HCT116 (cell line): ENCODE measurements at places on chromosomes 1 and 21.

DNA sequence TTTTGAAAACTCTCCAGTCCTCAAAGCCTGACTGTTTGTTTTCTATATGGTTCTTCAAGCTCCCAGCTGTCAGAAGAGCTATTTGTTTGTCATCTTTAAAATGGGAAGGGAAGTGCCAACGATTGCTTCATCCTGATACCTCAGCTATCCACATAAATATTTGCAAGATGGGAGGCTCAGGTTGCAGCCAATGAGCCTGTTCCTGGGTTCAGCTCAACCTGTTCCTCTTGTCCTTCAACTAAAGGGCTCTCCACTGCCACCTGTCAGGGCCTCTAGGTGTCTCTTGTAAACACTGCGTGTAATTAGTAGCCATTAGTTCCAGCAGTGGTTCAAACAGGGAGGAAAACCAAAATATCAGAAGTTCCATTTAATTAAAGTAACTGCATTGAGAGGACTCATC, 445.1 kb downstream of the AJAP1 start:
- no peak for DNase-seq

DNA sequence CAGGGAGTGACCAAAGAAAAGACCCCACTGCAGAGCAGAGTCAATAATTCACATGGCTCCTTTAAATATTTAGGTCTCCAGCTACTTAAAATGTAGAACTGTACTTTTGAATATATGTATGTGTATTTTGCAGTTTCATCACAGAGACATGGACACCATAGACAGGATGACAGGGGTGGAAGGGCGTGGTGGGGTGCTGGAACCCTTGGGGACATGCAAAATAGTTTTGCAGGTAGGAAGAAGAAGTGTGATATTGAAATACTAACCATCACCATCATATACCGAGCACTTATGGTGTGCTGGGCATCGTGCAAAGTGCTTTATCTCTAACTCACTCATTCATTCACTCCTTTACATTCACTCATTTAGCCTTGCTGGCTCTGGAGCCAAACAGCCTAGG, 72.5 kb upstream of the IGSF21 start:
- DNase-seq, result no peak

- no peak for DNase-seq
Observed at GRCh38 chr1:53107570-53108322, 34.7 kb downstream of the SLC1A7 start.

GRCh38 chr1:159015440-159015909, 5.8 kb downstream of the IFI16 start:
- DNase-seq, result no peak

DNA sequence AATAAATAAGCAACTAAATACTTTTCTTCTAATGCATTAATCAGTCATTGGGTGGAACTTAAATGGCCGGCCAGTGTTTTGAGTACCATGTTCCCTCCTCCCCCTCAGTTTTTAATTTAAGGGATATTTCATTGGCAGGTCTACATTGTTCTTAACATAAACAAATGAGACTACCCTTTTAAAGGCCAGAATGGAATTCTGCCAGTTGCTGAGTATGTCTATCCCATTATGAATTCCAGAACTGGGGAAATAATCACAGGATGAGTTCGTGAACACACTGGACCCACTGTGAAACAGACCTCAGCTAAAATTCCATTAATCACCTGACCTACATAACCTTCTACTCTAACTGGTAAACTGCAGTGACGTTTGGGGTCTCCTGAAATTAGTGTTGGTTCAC, 305.5 kb upstream of the PKN2 start:
- no peak for DNase-seq

DNA sequence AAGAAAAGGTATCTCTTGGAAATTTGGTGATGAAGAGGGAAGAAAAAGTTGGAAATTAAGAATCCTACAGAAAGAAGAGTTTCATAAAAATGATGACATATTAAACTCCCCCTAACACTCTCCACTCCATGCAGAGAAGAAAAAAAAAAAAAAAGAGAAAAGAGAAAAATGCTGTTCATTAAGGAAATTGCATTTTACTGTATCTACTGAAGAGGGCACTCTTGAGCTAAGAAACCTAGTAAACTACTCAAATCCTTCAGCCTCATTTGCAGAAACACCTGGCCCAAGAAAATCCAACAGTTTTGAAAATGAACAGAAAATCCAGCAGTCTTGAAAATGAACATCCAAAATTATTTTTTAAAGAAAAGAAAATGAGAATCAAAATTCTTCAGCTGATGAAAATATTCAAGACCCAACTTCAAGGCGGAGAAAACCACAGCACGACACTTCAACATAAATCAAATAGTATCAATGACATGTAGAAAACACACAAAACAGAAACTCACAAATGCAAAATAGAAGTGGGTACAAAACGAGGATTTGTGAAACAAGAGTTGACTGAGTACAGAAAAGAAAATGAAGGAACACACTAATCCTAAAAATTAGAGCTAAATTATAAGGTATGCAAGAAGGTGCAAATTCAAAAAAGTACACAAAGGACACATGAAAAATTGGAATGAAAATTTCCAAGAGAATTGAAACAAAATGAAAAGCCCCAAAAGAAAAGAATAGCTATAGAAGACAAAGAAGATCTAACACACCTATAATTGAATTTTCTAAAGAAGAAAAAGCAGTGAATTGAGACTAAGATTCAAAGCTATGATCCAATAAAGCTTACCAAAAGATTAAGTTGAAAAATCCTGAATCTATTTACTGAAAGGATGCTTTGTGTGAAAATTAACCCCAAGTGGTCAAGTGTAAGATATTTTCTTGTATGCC, 73.2 kb upstream of the DNAJC6 start:
- peak; percentile 41 for DNase-seq

- no peak for DNase-seq
Observed at GRCh38 chr1:46687093-46687659, 15.5 kb downstream of the TEX38 start.

DNA sequence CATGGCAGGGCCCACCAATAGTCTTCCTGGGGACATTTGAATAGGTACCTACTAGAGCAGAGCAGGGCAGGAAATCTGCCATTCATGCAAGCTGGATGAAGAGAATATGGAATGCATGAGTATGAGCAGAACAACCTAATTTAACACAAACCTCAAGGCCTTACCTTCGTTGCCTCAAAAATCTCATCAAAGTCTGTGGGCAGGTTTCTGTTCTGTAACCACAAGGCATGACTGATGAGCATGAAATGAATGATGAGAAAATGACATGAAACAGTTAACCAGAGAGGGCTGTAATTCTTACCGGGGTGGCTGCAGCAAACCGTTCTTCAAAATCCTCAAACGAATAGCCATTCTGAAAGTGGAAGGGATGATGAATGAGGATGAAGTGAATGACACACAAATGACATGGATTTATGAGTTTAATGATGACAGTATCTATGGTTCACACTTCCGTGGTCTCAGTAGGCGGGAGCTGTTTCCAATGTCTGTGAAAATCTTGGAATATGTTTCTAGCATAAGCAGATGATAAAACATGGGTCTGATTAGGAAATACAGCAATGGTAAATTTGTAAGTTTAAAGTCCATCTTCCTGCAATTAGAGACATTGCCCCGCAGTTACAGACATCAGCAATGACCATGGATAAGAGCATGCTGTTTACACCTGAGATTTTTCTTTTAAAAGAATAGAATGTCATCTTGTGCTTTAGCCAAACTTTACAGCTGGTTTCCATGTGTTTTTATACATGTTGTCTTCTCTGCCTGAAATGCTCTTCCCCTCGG, 67.6 kb upstream of the C8B start:
- DNase-seq, result no peak

DNA sequence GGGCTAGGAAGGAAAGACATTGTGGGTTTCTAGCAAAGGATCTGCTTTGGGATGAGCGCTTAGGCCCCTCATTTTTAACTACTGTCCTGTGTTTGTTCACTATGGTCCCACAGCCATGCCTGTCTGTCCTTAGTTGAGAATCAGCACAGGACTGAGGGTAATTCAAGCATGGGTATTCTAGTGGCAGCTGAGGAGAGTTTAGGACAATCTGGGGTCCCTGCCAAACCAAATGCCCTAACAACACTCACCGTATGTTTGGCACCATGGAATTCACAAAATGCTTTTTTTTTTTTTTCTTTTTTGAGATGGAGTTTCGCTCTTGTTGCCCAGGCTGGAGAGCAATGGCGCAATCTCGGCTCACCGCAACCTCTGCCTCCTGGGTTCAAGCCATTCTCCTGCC, 10.4 kb downstream of the ARHGEF11 start:
- no peak for DNase-seq

GRCh38 chr1:50430010-50430405, 6.8 kb upstream of the DMRTA2 start:
- DNase-seq, result no peak

GRCh38 chr1:227886993-227887696, 60.6 kb downstream of the WNT9A start:
- DNase-seq, result no peak

GRCh38 chr1:194515916-194516315, 1329.5 kb upstream of the B3GALT2 start:
- DNase-seq, result no peak

- no peak for DNase-seq
Observed at GRCh38 chr1:85449356-85449755, 15.6 kb downstream of the DDAH1 start.

DNA sequence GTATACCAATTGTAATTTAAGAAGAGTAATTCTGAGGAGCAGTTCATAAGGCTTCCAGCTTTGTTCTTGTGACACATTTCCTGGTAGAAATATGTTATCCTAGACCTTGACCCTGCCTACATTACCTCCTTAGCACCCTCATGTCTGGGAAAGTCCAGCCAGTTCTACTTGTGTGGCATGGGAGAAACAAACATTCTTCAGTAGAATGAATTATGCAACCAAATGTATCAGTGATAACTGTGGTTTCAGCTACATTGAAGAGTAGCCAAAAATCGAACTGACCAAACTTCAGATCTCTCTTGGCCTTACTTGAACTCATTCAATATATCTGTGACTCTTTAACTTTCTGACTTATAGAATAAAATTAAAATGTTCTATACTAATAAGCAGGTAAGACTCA, 308.1 kb upstream of the LYPLAL1 start:
- no peak for DNase-seq

- DNase-seq, result no peak
Observed at GRCh38 chr21:28375708-28376385, 616.8 kb downstream of the LTN1 start.

DNA sequence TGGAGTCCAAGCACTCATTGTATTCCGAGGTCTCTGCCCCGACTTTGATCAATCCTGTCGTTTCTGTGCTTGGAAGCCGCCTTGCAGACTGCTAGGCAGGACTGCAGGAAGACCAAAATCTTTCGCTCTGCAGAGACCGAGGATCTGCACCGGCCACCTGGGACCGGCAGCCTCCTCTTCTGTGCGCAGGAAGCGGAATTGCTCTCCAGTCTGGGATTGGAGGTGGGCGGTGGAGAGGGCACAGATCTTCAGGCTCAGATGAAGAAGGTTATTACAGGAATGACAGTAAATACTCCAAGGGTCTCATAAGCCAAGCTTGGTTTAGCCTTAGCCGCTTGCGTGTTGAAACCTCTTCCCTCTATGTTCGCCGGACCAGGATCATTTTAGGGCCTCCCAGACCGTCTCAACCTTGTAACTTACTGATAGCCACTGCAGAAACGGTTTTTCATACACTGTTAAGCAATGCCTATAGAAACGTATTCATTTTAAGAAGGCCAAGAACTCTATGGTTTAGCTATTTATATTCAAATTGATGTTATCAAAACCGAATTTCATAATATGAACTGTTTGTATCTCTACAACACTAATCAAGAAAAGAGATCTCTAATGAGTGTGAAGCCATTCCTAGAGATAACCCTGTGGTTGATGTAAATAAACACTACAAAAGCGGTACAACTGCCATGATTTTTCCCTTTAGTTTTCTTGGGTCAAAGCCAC, 1.1 kb downstream of the MIA3 start:
- no peak for DNase-seq

- no peak for DNase-seq
Observed at GRCh38 chr1:156664046-156664766, 13.0 kb downstream of the NES start.

DNA sequence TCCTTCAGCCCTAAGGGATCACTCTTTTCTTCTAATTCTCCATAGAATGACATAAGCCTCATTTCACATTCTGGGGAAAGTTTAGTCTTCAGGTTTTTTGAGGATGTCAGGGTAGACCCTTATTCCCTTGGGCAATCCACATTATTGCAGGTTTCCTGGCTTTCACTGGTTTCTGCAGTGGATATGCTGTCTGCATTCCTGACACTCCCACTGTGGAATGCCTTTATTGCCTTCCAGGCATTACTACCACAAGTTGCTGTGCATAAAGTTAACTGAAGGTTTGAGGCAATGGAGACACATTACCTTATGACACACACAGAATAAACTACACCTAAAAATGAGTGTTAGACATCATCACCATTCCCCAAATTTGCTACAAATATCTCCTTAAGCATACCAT, 12.7 kb downstream of the FASLG start:
- no peak for DNase-seq

DNA sequence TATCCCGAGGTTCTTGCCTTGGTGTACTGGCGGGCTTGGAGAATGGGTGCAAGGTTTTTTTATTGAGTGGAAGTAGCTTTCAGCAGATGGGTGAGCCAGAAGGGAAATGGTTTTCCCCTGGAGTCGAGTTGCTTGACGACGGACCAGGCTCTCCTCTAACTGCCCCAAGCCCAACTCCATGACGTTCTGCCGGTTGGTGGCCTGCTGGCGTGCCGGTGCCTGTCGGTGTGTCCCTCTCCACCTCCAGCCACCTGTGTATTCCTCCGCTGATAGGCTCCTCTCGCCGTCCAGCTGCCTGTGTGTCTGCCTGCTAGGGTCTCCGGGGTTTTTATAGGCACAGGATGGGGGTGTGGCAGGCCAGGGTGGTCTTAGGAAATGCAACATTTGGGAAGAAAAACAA, 34.3 kb upstream of the PTGFRN start:
- DNase-seq, result no peak

DNA sequence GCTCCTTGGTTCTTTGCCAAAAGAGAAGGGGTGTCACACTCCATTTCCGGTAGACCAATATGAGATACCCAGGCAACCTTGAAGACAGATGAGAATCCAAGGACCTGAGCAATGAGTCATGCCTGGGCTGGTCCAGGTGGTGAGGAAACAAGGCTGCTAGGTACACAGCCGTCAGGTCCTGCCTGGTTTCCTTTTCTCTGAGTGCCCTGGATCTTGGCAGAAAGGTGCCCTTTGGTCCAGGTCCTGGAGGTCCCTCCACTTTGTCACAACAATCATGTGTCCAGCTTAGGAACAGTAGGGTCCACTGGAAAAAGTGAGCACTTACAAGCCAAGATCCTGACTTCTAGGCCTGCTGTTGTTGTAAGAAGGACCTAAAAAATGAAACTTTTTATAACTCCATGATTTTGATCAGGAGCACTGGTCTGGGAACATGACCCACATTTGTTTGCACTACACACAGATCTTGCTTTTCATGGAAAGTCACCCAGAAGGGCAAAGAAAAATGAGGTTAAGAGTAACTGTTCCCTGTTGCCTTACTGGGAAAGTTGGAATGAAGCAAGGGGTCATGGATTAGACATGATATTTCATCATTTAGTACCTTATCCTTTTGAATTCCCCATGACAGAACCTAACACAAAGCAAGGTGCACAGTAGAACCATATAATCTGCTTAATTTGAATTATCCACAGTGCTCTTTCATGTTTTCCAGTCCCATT, 94.7 kb downstream of the PAPPA2 start:
- no peak for DNase-seq

- DNase-seq, result no peak
Observed at GRCh38 chr1:48560116-48560515, 88.1 kb upstream of the SPATA6 start.
